ENCODE measurements at places on chromosomes 5 and 9.

DNA sequence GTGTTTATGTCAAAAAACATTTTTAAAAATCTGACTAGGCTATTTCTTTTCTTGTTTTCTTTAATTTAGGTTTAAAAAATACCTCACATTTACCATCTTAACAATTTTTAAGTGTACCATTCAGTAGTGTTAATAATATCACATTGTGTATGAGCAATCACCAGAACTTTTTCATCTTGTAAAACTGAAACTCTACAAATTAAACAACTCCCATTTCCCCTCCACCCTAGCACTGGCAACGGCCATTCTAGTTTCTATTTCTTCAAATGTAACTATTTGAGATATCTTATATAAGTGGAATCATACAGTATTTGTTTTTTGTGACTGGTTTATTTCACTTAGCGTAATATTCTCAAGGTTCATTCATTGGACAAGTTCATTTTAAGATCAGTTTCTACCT lies 27.7 kb downstream of the PLCXD3 start:
- no peak for DNase-seq

DNA sequence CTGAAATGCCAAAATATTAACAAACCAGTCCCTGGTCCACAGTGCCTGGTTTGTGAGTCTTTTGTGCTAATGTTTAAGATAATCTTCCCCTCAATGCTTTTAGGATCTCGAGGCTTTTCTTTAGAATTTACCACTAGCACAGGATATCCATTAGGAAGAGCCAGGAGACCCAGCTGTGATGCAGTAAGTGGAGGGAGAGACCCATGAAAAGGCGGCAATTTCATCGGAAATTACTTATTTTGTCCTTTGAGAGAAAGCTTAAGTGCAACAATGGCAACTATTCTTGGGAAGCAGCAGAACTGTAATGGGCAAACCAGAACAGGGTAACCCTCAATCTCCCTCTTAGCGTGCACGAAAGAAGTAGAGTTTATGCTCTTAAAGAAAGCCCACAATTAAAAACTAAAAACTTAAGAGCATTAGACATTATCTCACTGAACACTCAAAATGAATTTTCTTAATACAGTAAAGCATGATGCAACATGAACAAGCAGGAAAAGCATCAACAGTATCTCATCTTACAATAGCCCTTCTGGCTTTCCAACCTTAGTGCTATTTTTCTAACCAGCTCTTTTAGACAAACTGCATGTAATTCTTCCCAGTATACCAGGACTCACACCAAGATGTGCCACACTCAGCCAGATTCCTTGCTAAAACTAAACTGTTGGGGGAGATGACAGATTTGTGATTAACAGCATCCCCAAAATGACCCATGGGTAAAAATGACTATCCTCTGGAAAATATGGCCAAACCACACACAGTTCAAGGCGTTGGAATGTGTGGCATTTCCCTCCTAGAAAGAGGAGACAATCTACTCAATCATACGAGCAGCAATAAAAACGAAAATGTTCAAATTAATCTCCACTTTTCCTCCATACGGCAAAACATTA lies 36.4 kb downstream of the PWWP2A start:
- DNase-seq = no peak

DNA sequence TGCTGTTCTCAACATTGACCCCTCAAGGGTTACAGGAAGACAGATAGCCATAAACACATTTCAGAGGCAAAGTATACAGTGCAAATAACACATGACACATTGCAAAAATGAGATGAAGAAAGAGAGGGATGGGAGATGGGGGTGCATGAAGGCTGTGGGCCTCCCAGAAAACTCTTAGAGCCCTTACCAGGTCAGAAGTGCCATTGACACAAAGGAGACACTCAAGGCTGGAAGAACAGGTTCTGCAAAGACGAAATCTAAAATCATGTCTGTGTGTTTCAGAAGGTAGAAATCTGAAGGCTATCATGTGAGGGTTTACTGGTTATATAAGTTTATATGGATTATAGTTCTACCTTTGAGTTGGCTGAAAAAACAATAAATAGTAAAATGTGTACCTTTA lies 318.8 kb downstream of the BNC2 start:
- DNase-seq = no peak

DNA sequence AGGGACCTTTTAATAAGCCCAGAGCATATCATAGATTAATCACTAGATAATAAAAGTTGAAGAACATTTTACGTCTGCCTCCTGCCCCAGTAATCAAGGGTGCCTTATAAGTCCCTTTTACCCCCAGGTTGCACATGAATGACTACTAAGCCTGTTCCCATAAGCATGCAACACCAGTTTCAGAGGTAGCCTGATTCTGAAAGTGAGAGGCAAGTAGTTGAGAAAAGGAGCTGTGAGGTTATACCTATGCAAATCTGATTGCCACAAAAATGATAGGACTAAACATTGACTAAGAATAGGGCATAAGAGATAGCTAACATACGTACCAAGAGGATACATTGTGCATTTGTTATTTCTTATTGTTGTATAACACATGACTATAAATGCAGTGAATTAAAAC lies 681.9 kb downstream of the ISL1 start:
- DNase-seq = no peak

DNA sequence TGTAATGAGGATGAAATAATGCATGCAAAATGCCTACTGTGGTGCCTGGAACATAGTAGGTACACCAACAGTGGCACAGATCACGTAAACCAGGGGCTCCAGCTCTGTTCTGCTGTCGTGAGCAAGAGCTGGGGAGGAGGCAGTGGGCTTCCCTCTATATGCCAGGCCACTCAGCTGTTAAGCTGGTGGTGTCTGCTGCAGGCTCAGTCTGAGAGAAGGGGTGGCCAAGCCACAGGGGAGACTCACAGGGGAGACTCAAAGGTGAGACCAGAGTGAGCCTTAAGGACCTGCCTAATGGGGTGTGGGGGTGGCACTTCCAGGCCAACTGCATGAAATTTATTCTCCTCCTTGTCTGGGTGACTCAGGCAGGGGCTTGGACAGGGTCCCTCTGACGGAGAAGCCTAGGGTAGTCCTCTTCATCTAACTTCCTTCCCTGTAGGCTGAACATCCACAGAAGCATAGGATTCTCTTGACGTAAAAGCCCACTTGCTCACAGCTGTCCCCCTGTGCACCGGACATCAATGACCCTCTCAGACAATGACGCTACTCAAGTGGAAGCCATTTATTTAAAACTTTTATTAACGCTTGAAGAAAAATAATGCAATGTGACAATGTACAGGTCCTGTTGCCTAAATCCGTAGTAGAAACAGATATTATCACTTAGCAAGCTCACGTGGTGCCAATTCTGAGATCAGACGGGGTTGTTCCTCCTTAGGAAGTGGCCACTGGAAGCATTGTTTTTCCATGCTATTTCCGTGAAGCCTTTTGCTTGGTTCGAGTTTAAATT lies 13.9 kb downstream of the STC2 start:
- DNase-seq = no peak

DNA sequence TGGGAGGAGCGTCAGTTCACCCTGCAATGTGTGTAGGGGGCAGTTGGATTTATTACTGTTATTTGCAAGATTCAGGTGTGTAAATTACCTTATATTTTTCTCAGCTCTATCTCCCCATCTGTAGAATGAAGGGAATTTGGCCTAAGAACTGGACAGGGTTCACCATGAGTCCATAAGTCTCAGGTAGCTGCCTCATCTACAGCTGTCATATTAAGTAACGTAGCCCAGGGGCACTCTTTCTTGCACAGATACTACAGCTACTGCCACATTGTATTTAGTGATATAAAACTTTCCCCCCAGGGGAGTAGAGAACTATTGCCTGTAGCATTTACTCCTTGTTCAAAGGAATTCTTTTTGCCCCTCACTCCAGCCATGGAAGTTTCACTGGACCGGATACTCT lies 301.4 kb upstream of the ZNF608 start:
- no peak for DNase-seq

GRCh38 chr5:80125962-80126480 lies 90.9 kb downstream of the THBS4 start:
- DNase-seq = no peak

GRCh38 chr9:92780206-92780605 lies 15.6 kb upstream of the BICD2 start:
- no peak for DNase-seq

- no peak for DNase-seq
These were observed 13.2 kb downstream of the PDLIM4 start for GRCh38 chr5:132270706-132271105.

- no peak for DNase-seq
These were observed 101.4 kb downstream of the PPARGC1B start for GRCh38 chr5:149831492-149831891.

DNA sequence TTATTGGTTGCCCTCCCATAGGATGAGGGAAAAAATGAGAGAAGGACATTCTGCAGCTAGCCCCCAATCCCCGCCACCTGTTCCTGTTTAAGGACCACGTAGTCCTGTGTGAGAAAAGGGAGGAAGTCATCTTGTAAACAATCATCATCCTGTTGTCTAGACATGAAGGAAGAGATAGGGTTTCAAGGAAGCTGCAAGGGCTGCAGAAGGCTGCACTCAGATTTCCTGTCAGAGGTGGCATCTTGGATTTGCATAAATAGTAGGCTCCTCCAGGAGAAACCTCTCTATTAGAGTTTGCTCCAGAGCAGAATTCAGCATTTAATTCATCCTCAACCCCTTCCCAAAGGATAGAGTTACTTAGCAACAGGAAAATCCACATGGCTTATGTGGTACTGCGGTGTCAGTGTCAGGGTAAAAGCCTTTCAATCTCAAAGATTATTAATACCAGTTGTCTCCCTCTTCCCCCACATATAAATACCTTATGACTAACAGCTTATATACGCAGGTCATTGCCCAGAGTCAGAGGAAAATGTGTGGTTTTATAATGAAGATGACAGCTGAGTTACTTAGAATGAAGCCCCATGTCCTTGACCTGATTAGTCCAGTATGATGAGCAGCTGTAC lies 4.6 kb upstream of the DNAJC18 start:
- no peak for DNase-seq

DNA sequence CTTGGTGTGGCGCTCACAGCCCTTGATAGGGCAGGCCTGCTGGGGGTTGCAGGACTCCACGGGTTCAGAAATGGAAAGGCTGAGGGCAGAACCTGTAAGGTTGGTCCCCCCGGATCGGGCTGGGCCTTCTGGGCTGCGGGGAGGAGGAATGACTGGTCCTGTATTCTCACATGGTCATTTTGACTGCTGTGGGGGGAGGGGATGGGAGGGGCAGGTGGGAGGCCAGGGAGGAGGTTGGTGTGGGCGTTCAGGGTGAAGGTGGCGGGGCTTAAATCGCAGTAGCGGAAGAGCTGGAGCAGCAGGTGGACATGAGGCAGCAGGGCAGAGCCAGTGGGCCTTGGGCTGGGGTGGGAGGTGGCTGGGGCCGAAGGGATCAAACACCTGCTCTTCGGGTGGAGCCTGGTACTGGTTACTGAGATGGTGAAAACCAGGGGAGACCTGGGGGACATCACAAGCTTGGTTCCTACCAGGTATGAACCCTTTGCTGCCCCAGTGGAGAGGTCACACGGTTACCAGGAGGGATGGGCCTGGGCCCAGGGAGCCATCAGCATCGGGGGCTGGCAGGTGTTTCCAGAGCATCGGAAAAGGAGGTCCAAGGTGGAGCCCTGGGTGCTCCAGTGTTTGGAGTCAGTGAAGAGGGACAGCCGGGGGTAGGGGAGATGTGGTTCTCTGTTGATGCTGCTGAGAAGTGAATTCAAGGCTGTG lies 1.8 kb downstream of the MRPS2 start:
- DNase-seq = no peak

DNA sequence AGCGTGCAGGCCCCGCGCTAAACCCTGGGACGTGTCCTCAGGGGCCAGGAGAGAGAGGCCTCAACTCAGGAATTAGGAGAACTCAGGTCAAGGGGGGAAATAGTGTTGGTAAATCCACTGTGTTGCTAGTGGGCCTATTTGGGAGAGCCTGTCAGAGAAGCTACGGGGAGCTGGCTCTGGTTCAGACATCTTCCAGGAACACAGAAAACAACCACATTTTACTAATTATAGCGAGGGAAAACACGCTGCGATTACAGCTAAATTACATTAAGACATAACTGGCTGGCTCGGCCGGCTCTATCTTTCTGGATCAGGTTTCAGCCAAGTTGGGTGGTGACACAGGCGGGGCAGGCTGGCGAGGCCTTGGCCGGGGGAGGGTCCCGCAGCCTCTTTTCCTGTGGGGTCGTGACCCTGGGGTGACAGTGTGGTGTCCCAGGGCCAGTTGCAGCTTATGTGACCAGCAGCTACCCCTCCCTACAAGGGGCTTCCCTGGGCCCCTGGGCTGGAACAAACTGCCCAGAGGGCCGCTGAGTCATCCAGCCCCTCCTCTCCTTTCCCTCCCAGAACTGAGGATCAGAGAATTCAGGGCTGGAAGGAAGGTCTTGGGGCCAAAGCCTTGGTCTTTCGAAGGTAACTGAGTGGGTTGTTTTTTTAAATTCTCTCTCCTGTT lies 75.1 kb downstream of the FGF18 start:
- DNase-seq = no peak

GRCh38 chr5:92633875-92634487 lies 947.0 kb downstream of the NR2F1-AS1 start:
- DNase-seq = no peak

DNA sequence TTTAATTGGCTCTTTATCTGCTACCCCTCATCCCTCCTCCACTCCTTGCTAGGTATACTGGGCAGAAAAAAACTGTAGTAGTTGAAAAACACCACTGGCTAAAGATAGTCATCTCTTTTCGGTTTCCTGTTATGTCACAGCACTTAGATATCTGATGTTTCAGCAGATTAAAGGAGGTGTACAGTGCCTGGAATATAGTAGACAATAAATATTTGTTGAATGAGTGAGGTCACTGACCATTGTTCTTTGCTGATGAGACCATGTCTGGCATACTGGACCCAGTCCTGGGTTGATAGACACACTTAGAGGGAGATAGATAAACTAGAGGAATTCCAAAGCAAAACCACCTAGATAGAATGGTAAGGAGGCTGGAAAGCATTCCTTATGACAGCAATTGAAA lies 3.2 kb downstream of the GRPEL2 start:
- DNase-seq = no peak

GRCh38 chr5:13975246-13975645 lies 30.8 kb upstream of the DNAH5 start:
- DNase-seq = no peak
